ENCODE measurements at places on chromosomes 6 and 20.

DNA sequence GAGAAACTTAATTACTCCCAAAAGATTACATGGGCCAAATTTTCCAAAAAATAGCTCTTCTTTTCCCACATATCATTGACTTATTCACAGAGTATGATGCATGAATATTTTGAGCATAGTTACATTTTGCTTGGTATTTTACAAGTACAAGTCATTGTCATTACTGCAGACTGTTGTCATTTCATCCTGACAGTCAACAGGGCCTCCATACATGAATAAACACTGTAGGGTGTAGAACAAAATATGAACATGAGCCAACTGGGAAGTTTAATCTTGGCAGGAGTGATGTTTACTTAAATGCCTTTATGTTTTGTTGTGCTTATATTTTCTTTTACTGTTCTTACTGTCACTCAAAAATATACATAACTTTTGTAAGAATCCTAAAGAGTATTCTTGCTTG is 340.7 kb downstream of the ADGRB3 start:
- DNase-seq: no peak
- no peaks in the 10 kb centered on the region for H3K36me3 ChIP-seq
- H3K27me3 ChIP-seq: no peaks in the 10 kb centered on the region
- H3K4me1 ChIP-seq: no peaks in the 10 kb centered on the region

DNA sequence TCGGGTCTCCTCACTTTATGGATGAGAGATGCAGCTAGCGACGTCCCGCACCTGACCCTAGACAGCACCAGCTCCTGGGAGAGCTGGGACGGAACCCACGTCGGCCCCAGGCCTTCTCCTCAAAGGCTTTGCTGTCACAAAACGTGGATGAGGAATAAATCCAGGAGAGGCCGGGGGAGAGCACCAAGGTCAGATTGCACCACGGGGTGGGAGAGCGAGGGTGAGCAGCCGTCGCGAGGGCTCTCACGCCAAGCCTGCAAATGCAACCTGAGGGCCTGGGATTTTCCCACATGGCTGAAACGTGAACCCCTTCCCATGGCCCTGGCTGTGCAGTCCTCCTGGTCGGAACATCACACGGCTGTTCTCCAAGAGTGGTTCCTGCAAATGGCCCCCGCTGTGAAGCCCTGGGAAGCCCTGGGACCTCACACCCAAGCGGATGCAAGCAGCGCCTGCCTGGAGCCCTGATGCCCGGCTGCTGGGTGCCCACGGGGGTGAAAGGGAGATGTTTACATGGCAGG is 45.3 kb downstream of the DLL1 start:
- peaks cover 12% of the 10 kb centered on the region for H3K27me3 ChIP-seq
- no peak for DNase-seq
- no peaks in the 10 kb centered on the region for H3K36me3 ChIP-seq
- H3K4me3 ChIP-seq: no peak overlapping the region

GRCh38 chr6:112231164-112231563 is 23.2 kb downstream of the LAMA4 start:
- no peak overlapping the region for H3K4me3 ChIP-seq
- no peak for DNase-seq
- H3K4me1 ChIP-seq: peaks cover 31% of the 10 kb centered on the region
- no peaks in the 10 kb centered on the region for H3K36me3 ChIP-seq

- DNase-seq: no peak
- no peak overlapping the region for H3K4me3 ChIP-seq
- H3K4me1 ChIP-seq: no peaks in the 10 kb centered on the region
- H3K27me3 ChIP-seq: no peaks in the 10 kb centered on the region
- H3K27ac ChIP-seq: no peak overlapping the region
- H3K36me3 ChIP-seq: peaks cover 38% of the 10 kb centered on the region
These were observed 114.0 kb downstream of the MYO6 start for GRCh38 chr6:75863001-75863400.

DNA sequence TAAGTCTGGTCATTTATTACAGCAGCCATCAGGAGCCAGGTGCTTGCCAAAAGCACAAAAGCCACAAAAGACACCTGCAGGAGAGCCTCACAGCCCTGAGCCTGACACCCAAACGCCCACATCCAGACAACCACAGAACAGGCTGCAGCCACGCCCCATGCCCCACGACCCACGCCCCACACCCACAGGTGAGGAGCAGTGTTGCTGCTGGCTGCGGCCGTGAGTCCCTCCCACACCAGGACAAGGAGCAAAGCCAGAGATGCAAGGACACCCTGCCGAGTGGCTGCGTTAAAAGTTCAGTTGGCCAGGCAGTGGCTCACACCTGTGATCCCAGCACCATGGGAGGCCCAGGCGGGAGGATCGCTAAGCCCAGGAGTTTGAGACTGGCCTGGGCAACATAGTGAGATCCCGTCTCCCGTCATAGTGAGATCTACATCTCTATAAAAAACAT is 43.0 kb downstream of the SLC2A4RG start:
- H3K36me3 ChIP-seq: no peaks in the 10 kb centered on the region
- no peaks in the 10 kb centered on the region for H3K27me3 ChIP-seq
- DNase-seq: no peak
- no peak overlapping the region for H3K4me3 ChIP-seq
- H3K27ac ChIP-seq: no peak overlapping the region

DNA sequence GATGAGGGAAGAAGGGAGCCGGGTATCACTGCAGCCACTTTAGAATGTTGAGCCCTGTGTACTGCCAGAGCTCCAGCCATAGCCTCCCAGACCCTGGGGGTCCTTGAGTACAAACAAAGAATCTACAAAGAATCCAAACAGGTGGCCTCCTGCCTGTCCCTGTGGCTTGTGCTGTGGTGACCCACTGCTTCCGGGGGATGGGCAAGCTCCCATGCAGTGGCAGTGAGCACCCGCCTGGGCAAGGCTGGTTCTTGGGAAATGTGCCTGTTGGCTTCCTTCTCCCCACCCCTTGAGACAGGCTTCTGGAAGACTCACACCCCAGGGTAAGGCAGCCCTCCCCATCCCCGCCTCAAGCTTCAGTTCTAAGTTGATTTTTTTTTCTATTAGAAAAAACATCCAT is 13.9 kb downstream of the SIRPA start:
- H3K4me3 ChIP-seq: no peak overlapping the region
- peaks cover 19% of the 10 kb centered on the region for H3K36me3 ChIP-seq

DNA sequence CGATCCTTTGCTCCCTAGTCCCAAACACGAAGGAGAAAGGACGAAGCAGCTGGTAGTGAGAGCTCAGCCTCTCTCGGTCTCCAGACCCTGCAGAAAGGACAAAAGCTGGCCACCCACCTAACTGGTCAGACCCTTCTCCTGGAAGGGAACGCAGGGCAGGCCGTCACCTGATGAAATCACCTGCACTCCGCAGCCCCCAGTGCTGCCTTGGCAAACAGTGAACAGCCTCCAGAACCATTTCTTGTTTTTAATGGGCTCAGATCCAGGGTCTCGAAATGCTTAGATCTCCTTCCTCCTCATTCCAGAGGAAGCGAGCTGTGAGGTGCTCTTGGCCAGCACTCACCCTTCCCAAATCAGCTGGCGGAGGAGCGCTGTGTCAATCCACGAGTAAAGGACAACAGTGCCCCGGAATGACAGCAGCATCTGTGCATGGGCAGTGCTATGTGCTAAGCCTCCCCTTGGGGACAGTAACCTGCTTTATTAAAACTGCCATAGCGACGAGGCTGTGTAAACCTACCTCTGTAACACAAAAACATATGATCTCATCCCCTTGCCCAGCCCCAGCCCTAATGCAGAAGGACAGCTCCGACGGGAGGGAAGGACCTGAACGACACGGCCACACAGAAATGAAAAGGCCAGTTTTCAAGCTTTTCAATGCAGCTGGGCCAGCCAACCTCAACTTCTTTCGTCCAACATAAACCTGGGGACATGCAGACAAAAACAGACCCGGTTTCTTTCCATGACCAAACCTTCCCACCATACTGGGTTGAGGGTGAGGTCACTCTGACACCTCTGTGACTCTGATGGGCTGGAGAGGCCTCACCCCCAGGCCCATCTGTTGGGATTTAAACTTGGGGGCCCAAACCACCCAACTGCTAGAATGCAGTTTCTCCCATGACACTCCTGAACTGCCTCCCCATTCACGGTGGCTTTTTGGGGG is 43.3 kb downstream of the SULF2 start:
- no peak overlapping the region for H3K4me3 ChIP-seq
- H3K27me3 ChIP-seq: no peaks in the 10 kb centered on the region
- no peak overlapping the region for H3K27ac ChIP-seq
- H3K36me3 ChIP-seq: no peaks in the 10 kb centered on the region
- DNase-seq: no peak

- no peak overlapping the region for H3K4me3 ChIP-seq
- no peaks in the 10 kb centered on the region for H3K4me1 ChIP-seq
- H3K27me3 ChIP-seq: no peaks in the 10 kb centered on the region
- DNase-seq: no peak
- no peak overlapping the region for H3K27ac ChIP-seq
- no peaks in the 10 kb centered on the region for H3K36me3 ChIP-seq
These were observed 82.3 kb upstream of the BMP2 start for GRCh38 chr20:6685181-6685582.

DNA sequence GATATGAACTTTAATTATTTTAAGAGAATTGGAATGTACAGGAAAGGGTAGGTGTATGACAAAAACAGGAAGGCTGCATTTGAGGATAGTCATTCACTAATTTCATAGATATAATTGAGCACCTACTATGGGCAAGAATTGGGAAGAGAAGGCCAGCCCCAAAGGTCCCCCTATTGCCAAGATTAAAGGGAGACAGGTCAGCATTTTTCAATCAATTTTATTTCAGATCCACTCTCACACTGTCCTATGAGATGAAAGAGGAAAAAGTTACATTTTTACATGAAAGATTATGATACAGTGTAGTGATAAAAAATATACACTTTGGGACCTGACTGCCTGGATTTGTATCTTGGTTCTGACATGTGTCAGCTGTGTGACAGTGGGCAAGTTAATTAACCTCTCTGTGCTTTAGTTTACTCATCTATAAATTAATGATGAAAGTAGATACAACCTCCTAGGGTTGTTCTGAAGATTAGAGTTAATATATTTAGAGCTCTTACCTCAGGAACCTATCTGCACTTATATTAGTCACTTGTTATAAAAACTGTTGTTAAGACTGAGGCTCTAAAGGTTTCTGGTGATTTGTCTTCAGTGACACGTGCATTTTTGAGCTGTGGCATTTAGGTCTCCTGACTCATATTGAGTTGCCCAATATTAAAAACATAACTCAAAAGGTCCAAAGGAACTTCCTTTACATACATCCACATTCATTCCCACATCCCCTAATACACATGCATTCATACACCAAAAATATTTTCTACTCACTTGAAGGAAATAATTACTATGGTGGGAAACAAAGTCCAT is 45.7 kb downstream of the SCGN start:
- no peaks in the 10 kb centered on the region for H3K36me3 ChIP-seq
- no peak for DNase-seq
- H3K4me1 ChIP-seq: no peaks in the 10 kb centered on the region
- H3K27me3 ChIP-seq: peaks cover 4% of the 10 kb centered on the region
- no peak overlapping the region for H3K27ac ChIP-seq

DNA sequence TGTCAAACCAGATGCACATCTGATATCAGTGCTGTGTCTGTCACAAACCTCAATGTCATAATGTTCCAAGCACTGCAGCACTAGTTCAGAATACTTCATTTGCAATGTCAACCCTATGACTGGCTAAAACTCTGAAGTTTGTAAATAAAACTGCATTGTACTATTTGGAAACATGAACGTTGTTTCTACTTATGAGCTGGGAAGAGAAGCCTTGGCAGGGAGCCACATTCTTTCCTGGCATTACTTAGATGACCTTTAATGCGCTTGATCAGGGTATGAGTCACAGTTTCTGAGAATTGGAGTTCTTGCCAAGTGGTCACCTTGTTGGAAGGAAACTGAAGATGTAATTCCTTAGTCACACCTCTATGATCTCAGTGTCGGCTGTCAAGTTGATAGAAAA is 664.8 kb upstream of the MMS22L start:
- H3K4me1 ChIP-seq: no peaks in the 10 kb centered on the region
- H3K36me3 ChIP-seq: no peaks in the 10 kb centered on the region
- no peaks in the 10 kb centered on the region for H3K27me3 ChIP-seq
- DNase-seq: no peak

DNA sequence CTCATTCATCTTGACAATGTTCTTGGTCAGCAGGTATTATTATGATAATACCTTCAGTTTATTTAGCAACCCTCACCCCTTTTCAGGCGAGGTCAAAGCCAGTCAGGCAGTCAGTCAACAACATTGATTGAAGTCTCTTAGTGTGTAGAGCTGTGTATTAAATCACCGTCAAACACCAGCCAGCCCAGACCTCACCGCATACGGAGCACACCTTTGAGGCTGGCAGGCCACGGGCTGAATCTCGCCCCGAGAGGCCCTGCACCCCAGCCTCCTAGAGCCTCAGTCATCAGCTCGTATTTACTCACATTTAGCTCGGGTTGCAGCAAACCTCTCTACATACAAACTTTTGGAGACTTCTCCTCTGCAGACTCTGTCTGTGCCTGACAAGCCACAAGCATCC is 36.0 kb upstream of the FOXA2 start:
- no peak for DNase-seq
- H3K27ac ChIP-seq: no peak overlapping the region
- peaks cover 27% of the 10 kb centered on the region for H3K27me3 ChIP-seq
- no peak overlapping the region for H3K4me3 ChIP-seq
- H3K36me3 ChIP-seq: no peaks in the 10 kb centered on the region

DNA sequence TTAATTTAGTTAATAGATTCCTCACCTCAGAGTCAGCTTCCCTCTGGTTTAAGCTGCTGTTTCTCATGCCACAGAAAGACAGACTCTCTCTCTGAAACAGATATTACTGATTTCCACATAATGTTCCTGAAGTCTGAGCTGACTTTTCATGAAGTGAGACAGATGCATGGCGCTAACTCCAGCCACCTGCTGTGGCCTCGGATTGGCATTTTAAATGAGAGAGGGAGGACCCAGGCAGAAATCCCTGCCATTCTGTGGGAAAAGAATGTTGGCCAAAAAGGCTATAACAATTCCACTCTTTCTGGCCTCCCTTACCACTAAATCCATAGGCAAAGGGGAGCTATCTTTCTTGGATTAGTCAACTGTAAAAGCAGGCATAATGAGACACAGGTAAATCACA is 354.1 kb upstream of the CDH4 start:
- peaks cover 3% of the 10 kb centered on the region for H3K27me3 ChIP-seq
- no peaks in the 10 kb centered on the region for H3K36me3 ChIP-seq
- H3K27ac ChIP-seq: no peak overlapping the region
- no peak overlapping the region for H3K4me3 ChIP-seq
- no peak for DNase-seq
- H3K4me1 ChIP-seq: no peaks in the 10 kb centered on the region

GRCh38 chr6:31202259-31203166 is 32.0 kb upstream of the POU5F1 start:
- no peak overlapping the region for H3K4me3 ChIP-seq
- H3K36me3 ChIP-seq: no peaks in the 10 kb centered on the region
- H3K27ac ChIP-seq: peak overlapping the region; percentile 78
- H3K27me3 ChIP-seq: no peaks in the 10 kb centered on the region
- no peak for DNase-seq

All from suprapubic skin (tissue), 4 donors.